ENCODE measurements at places on chromosomes 1 and 21. TPM values are rescaled to one million over a fixed set of nuclear protein-coding genes. Genes with fewer than 3 reads are reported as not detected.

- no peak for DNase-seq
Observed at GRCh38 chr1:43265431-43265830, 4.4 kb upstream of the TMEM125 start.

The TLCD4 gene
- 10.1 TPM for total RNA-seq

DNA sequence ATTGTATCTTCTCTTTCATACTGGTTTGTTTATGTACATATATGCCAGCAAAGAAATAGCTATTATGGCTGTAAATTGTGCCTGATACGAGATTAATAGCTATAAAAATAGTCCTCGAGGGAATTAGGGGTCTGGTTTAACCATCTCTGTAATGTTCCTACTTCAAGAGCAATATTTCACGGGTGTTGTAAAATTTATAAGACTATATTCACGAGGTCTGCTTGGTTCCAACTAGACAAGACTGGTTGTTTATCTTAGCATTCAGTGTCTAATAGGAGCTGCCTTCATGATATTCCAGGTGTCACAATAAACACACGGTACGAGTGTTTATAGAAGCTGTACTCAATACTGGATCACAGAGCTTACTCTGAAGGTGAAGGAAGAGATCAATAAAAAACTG is 389.9 kb downstream of the SIPA1L2 start:
- DNase-seq = no peak

DNA sequence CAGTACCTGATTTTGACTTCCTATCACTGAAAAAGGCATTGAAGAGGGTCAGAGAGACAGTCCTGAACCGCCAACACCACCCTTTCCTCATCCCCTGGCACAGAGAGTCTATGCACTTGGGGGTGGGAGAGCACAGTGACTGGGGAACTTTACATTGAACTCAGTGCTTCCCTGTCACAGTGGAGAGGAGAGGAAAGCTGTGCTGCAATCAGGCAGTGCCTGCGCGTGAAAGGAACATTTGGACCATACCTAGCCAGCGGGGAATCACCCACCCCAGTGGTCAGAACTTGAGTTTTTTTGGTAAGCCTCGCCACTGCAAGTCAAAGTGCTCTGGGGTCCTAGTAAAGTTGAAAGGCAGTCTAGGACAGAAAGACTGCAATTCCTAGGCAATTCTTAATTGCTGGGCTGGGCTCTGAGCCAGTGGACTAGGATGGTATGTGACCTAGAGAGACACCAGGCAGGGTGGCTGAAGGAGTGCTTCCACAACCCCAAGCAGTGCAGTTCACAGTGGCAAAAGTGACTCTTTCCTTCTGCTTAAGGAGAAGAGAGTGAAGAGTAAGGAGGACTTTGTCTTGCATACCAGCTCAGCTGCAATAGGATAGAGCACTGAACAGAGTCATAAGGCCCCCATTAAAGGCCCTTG is 9.4 kb upstream of the HENMT1 start:
- peak; percentile 52 for DNase-seq

GRCh38 chr1:79363430-79363829 is 356.9 kb upstream of the ADGRL4 start:
- DNase-seq = no peak

The ATP1A4 gene
- not detected for total RNA-seq

GRCh38 chr1:201026836-201027235 is 3.3 kb upstream of the KIF21B start:
- no peak for DNase-seq

DNA sequence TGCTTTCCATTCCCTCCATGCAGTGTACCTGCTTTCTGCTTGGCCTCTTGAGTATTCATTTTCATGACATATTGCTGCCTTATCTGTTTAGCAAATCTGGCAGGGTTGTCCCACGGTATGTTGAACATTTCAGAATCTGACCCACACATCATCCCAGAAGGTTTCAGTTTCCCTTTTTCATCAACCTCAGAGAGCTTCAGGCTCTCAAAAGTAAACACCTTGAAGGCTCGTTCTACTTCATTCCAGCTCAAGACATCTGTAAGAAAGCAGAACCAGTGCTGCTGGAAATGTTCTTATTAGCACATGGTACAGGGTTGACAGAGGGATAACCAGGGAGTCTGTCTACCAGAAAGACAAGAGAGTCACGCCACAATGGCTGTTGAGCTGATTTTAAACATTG is 103.6 kb downstream of the SPAG17 start:
- peak; percentile 52 for DNase-seq

- DNase-seq = no peak
Observed at GRCh38 chr1:53380296-53380695, 52.4 kb upstream of the LRP8 start.

GRCh38 chr1:56578138-56578962 is 1.0 kb downstream of the PLPP3 start:
- DNase-seq = peak; percentile 67

- DNase-seq = peak; percentile 53
Observed at GRCh38 chr1:8939362-8939995, 6.2 kb upstream of the CA6 start.

DNA sequence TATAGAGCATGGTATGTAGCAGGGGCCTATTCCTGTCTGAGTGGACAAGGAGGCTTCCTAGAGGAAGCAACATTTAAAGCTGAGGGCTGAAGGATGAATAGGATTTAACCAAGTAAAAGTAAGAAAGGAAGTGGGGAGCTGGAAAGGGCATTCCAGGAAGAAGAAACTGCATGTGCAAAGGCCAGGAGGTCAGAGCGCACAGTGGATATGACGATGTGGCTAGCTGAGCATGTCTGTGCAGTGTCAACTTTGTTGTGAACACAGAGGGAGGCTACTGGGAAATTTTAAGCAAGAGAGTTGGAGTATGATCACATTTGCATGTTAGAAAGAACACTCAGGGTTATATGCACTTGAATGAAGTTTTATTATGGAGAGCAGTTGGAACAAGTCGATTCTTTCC is 28.6 kb upstream of the JUN start:
- DNase-seq = peak; percentile 13

- peak; percentile 91 for DNase-seq
Observed at GRCh38 chr1:44810101-44810761, 1.9 kb downstream of the BTBD19 start.

DNA sequence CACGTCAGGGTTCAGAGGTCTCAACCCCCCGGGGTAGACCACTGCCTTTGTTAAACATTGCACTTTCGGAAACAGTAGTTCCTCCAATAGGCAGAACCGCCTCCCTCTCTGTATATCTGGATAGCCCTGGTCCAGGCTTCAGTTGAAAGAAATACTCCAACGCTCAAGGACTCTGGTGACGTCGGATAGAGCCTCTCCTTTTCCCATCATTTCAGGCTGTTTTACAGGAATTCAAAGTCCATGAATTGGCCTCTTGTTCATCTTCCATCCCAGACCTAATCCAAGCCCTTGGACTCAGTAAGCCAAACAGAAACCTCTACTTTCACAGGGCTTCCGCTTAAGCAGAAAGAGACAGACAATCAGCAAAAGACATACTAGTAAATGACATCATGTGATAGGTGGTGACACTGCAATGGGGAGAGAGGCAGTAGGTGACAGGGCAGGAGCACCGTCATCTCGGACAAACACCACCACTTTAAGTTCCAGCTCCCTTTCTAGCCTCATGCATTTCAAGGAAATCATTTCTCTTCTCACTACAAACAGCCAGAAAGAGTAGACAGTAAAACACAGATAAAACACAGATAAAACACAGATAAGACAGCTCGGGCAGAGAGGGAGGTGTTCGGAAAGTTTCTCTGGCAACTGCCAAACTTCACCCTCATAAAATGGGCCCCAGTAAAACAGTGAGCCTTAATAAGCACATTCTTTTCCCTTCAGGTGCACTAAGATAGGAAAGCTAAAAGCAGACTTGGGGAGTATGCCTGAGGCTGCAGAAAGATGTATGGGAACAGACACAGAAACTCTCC is 2.3 kb upstream of the PLA2G2A start:
- no peak for DNase-seq

Measured in M059J (cell line).